Stomach (tissue), 19 donors: ENCODE measurements at places on chromosomes 6 and 20. TPM values are rescaled to one million over a fixed set of nuclear protein-coding genes. Genes with fewer than 3 reads are reported as not detected.
A peak's percentile ranks its signal among the peaks of the same experiment; 100 is the strongest.

- H3K36me3 ChIP-seq, result no peaks in the 10 kb centered on the region
- H3K4me3 ChIP-seq, result no peak overlapping the region
- no peak overlapping the region for H3K27ac ChIP-seq
- H3K27me3 ChIP-seq, result no peaks in the 10 kb centered on the region
- H3K4me1 ChIP-seq, result no peaks in the 10 kb centered on the region
Measured at GRCh38 chr6:89482126-89482525, 49.2 kb downstream of the ANKRD6 start.

GRCh38 chr20:54284928-54285704 is 77.2 kb downstream of the PFDN4 start:
- H3K27me3 ChIP-seq, result no peaks in the 10 kb centered on the region
- no peak overlapping the region for H3K27ac ChIP-seq
- DNase-seq, result no peak
- H3K36me3 ChIP-seq, result no peaks in the 10 kb centered on the region
- no peaks in the 10 kb centered on the region for H3K4me1 ChIP-seq

Gene PRKN
- total RNA-seq, result 17.0 TPM

GRCh38 chr20:40741507-40742106 is 52.6 kb upstream of the MAFB start:
- H3K36me3 ChIP-seq, result no peaks in the 10 kb centered on the region
- no peaks in the 10 kb centered on the region for H3K27me3 ChIP-seq
- peak; percentile 67 for DNase-seq
- H3K27ac ChIP-seq, result no peak overlapping the region
- no peak overlapping the region for H3K4me3 ChIP-seq

DNA sequence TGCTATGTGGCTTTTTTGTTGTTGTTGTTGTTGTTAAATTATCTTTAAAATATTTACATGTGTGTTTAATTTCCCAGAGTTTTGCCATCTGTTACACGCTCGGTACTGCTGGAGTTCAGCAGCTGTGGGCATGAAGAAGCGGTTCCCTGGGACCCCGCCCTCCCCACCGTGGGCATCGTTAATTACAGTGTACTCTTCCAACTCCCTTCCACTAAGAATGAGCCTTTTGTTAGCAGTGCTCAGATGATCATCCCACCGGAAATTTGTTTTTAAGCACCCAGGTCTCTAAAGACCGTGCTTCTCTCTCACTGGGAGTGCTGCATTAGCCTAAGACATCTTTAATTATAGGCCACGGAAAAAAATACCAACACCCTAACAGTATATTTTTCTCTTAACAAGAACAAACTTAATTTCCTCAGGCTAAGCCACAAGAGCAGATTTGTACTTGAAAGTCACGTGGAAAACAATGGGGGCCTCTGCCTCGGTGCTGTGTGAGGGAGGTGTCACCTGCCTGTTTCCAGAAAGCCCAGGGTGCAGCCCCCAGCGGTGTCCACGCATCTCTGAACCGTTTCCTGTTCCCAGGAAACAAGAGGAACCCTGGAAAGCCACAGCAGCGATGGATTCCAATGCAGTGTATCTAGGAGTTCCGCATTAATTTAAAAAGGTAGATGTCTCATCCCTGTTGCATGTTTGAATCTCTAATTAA is 113.3 kb upstream of the FRMD1 start:
- no peaks in the 10 kb centered on the region for H3K4me1 ChIP-seq
- H3K27ac ChIP-seq, result no peak overlapping the region
- peaks cover 32% of the 10 kb centered on the region for H3K27me3 ChIP-seq
- no peak overlapping the region for H3K4me3 ChIP-seq
- no peaks in the 10 kb centered on the region for H3K36me3 ChIP-seq
- DNase-seq, result no peak

- H3K4me3 ChIP-seq, result no peak overlapping the region
- no peak overlapping the region for H3K27ac ChIP-seq
- no peak for DNase-seq
- peaks cover 82% of the 10 kb centered on the region for H3K4me1 ChIP-seq
Measured at GRCh38 chr6:133967347-133967746, 14.3 kb downstream of the TBPL1 start.

Gene ZNF165
- 3.6 TPM for total RNA-seq

Gene TOX2
- 7.0 TPM for total RNA-seq

Gene ARMH2
- total RNA-seq, result not detected
